Amniotic stem cell (primary cell): ENCODE measurements at places on chromosomes 3 and 15.

DNA sequence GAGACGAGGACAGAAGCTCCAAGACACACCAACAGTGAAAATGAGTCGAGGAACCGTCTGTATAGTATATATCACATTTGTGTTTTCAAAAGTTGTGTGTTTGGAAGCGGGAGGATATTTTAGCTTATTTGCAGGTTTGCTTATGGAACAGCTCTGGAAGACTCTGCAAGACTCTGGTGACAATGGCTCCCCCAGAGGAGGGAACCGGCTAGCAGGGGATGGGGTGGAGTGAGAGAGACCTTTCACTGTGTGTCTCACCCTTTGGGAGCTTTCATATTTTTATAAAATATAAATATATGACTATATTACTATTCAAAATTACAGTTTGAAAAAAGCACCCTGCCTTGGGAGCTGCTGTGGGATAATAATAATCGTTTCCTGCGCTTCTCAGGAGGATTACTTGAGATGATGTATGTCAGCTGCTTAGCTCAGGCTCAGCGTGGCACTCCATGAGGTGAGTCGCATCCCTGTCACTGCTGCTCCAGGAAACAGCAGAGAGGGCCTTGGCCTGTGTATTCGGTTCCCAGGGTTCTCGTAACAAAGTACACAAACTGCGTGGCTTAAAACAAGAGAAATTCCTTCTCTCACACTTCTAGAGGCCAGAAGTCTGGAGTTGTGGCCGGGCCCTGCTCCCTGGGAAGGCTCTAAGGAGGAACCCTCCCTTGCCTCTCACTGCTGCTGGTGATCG is 183.9 kb downstream of the FAM43A start:
- DNase-seq = no peak

DNA sequence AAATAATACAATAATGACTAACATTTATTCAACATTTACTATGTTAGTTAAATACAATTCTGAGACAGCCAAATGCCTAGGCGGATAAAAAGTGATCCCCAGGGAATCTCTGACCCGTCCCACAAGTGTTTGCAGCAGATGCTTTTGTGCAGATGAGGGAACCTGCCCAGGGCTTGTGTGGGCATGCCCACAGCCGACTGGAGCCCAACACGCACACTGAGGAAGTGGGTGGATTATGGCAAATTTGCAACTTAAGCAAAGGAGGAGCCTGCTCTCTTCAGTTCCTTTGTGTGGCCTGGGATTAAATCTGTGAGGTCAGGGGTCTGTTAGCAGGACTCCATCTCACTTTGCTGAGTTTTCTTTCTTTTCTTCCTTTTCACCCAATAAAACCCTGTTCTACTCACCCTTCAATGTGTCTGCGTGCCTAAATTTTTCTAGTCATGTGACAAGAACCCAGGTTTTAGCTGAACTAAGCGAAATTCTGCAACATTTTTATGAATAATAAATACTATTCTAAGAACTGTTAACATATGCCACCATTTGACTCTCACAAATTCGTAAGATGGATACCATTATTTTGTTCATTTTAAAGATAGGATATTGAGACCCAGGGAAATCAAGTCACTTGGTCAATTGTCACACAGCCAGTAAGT is 13.9 kb upstream of the RTP1 start:
- DNase-seq = no peak

GRCh38 chr3:48532271-48532976 is 24.2 kb downstream of the PFKFB4 start:
- no peak for DNase-seq

DNA sequence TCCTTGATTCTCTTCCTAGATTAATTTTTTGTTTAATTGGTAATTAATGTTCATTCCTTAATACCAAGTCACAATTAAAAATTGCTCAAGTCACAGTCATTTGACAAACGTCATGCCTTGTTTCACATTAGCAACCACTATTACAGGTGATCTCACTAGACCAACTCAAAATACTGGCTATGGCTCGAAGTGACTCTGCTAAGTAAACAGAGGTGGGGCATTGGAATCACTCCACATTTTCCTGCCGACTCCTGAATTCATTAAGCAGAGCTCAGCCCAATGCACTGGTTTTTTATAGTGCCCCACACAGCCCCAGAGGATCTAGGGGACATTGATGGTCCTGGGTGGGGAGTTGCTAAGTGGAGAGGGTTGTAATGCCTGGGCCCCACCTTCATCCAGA is 201.2 kb upstream of the NSMCE3 start:
- no peak for DNase-seq

GRCh38 chr15:60557191-60557618 is 78.3 kb upstream of the ICE2 start:
- DNase-seq = no peak

DNA sequence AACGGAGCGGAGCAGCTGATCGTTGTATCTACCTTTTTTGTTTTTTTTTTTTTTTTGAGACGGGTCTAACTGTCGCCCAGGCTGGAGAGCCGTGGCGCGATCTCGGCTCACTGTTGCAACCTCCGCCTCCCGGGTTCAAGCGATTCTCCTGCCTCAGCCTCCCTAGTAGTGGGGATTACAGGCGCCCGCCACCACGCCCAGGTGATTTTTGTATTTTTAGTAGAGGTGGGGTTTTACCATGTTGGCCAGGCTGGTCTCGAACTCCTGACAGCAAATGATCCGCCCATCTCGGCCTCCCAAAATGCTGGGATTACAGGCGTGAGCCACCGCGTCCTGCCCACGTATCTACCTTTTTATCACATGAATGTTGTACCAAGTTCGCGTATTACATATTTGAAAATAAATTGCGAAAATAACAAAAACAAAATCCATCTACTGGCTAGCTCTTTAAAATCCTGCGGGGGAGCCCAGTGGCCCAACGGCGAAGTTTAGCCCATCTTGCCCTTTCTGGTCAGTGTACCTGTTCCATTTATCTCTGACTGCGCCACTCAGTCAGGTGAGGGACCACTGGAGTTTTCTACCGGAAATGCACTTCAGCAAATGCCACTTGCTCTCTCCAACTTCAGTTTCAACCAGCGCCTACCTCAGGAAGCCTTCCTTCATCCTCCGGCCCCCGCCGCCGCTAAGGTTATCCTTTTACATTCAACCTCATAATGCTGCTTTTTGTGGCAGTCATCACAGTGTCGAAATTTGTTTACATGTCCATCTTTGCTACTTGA is 1.2 kb upstream of the EIF3J start:
- DNase-seq = no peak

- DNase-seq = no peak
Measured at GRCh38 chr15:30905821-30906220, 2.1 kb downstream of the FAN1 start.

- DNase-seq = no peak
Measured at GRCh38 chr3:65742914-65743313, 295.8 kb downstream of the MAGI1 start.

GRCh38 chr3:179884136-179884535 is 152.6 kb downstream of the PEX5L start:
- no peak for DNase-seq

DNA sequence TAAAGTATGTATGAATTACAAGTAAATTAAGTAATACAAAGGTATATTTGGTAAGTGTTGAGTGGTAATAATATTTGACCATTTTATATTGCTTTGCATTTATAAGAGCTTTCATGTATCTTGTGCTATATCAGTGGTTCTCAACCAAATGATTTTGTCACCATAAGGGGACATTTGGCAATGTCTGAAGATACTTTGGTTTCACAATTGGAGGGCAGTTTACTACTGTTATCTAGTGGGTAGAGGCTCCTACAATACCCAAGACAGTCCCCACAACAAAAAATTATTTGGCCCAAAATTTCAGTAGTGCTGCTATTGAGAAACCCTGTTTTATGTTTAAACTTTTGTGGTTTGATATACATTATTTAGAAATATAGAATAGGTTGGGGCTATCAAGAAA is 14.6 kb downstream of the TRPC1 start:
- no peak for DNase-seq

GRCh38 chr3:129687586-129688125 is 81.2 kb upstream of the PLXND1 start:
- DNase-seq = no peak

DNA sequence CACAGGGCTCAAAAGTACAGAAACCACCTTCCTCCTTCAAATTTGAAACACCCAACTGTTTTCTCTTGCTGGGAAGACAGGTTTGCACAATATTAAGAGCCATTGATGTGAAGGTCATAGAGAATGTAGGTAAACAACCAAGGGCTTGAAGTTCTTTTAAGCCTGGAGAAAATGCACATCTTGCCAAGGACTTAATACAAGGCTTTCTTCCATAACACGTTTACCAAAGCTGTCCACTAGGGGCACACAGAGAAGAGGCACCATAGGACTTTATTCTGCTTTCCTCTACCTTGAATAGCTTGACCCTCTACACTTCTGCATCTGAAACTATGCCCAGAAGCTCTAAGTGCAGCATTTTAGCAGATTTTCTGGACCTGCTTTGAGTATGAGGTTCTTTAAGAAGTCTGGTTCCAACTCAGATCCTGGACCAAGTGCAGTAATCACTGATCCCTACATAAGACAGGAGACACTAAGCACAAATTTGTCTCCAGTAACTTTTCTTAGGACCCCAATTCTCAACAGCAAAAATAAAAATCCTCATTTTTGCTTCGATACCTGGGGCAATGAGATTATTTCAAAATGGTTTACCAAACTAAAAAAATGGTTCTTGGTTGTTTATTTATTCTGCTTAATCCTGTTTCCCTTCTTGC is 138.0 kb downstream of the FBN1 start:
- peak; percentile 31 for DNase-seq

DNA sequence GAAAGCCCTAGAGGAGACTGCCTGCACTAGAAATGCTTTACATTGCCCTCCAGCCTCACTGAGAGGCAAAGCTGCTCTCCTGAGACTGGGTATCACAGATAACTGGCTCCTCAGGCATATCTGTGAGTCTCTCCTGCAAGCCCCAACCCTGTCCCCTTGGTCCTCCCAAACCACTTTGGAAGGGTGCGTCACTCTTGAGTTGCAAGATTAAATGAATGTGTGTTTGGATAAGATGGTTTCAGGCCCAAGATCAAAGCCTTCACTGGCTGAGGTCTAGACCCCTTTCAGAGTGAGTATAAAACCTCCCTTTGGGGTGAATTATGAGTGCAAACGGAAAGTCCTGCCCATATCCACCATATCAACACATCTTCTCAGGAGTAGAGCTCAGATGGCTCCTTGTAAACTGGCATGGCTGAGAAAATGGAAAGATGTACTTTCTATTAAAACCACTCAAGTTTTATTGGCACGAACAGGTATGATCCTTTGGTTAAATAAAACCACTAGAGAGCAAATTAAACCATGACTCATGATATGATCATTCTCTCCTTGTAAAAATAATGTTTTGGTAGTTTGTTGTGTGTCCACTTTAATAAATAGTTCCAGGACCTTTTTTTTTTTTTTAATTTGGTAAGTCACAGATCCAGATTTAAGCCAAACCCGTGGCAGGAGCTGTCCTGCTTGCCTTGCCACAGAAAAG is 164.0 kb downstream of the CHST2 start:
- no peak for DNase-seq

DNA sequence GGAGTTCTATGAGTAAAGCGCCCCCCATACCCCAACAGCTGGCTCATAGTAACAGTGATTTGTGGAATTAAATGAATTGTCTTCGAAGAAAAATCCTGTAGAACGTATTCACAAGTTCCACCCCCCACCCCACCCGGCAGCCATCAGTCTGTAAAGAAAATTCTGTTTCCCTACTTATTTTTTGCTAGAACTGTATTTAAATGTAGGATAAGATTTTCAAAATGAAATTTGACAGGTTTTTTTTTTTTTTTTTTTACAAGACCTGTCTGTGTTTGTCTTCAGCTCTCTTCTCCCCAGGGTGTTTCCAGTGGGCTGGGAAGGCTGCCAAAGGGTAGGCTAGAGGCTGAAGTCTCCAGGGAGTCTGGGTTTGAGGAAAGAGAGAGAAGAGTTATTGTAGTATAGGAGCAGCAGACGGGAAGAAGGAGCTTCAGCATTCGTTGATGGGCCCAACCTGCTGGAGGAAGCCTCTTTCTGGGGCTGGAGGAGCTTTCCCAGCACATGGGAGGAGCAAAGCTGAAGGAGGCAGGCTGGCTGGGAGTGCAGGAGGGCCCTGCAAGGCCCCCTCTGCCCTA is 130.6 kb upstream of the SEMA6D start:
- no peak for DNase-seq

DNA sequence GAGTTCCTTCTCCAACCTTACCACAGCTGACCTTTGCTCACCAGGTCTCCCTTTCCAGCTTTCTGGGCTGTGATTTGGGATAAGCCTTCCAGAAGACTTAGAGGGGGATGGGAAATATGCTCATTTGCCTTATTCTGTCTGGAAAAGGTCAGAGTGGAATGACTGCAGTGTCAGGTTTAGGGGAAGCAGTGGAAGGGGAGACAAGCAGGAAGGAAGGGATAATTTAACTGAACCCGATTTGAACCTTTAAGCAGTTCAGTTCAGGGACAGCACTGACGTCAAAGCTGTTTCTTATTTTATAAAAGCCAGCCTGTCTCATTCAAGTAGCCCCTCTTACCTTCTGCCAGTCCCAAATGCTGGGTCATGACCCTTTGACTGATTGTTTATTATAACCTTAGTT is 418.4 kb upstream of the RARB start:
- no peak for DNase-seq

DNA sequence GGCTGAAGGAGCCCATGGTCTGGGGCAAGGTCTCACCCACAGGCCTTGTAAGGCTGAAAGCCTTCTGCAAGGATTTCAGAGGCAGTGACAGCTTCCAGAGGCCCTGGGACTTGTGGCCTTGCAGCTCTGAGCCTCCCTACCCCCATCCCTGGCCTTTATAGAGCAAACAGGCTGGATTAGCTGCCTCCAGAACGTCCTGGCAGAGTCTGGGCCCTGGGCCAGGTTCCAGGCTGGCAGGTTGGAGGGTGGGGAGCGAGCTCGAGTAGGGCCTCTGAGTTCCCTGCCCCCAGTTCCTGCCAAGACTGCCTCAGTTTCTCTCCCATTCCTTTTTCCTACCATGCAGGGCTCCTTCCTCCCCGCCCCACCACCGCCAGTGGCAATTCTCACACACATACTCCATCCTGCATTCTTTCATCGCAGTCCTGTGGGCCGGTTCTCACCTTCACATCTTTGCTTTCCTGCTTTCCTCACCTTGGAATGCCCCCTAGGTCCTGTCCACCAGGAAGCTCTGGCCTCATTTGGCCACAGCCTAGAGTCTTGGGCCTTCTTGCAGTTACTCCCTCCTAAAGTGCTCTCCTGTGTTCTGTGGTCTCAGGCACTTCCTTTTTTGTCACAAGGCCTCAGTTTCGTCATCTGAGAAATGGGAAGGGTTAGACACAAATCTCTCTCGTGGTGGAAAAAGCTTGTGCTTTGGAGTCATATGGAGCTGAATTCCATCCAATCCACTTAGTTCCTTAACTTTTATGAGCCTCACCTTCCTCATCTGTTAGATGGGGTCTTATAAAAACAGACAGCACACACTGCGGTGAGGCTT is 2.7 kb downstream of the LMAN1L start:
- DNase-seq = no peak

GRCh38 chr15:79919749-79920511 is 23.1 kb upstream of the MTHFS start:
- no peak for DNase-seq

GRCh38 chr3:140630866-140631265 is 47.0 kb upstream of the TRIM42 start:
- no peak for DNase-seq

- no peak for DNase-seq
Measured at GRCh38 chr3:23762214-23762613, 43.5 kb upstream of the UBE2E1 start.
